ENCODE measurements at places on chromosomes 4 and X.

GRCh38 chrX:152028579-152028978 is 54.1 kb upstream of the GABRE start:
- no peak for DNase-seq

DNA sequence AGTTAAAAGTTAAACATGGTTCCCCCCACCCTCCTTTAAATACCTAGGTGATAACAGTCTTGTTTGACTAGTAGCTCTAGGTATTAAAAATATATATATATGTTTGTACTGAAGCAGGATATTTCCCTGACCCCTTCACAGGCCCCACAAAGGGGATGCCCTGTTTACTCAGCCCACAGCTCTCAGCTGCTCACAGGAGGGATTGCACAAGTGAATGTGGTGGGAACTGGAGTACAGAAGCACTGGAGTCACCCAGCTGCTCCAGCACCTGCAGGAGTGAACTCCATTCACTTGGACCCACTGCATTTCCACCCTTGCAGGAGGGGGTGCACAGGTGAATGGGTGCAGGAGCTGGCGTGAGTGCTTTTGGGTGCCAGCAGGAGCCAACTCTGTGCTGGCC is 99.3 kb upstream of the TLR3 start:
- no peak for DNase-seq

GRCh38 chr4:153218961-153219360 is 14.7 kb downstream of the TRIM2 start:
- no peak for DNase-seq

DNA sequence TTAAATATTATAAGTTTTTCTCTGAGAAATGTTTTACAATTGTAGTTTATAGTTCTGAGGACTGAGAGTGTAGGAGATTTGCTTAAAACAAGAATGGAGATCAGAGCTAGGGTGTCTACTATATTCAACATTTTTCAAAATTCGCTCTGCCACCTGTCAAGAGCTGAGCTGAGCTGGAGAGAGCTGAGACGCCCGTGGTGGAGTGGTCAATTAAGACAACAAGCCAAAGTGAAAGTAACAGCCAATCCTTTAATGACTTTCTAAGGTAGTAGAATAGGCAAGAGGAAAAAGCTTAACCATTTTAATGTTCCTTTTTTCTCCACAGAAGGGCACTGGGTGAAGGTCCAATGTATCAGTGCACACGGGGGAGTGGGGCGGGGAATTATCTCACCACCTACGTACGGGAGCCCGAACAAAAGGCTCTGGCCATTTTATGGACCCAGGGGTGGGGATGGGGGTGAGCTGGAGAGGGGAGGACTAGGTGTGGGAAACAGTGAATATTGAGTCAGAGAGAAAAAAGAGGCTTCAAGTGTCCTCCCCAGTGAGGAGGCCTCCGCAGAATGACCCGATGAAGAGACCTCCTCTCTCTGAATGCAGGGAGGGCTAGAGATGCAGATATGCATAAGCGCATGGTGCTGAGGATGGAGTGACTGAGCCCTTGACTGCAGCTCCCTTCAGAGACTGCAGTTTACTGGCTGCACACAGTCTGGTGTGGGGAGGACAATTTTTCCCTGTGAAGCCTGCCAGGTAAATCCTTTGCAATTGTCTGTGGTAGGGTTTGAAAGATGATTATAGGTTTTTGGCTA is 60.8 kb downstream of the SPCS3 start:
- DNase-seq, result no peak
